Prostate gland (tissue), 2 donors: ENCODE measurements at places on chromosomes 12 and 14.

DNA sequence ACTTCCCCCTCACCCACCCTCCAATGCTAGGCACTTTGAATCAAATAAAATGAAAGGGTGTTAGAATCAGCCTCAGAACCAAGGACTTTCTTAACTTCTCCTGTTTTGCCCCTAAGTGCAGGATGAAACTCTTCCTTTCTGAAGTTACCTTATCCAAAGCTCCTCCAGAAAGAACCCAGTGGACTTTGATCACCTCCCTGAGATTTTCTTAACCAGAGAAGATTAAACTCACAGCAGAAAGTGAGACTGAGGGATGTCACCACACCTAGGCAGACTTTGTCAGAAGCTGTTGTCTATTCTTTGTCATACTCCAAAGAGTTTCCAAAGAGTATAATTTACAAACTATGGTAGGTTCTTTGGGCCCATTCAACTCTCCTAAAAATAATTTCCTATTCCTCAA is 14.2 kb upstream of the RNASE3 start:
- no peaks in the 10 kb centered on the region for H3K36me3 ChIP-seq
- H3K27me3 ChIP-seq = no peaks in the 10 kb centered on the region
- H3K4me3 ChIP-seq = no peak overlapping the region
- no peak for DNase-seq
- no peaks in the 10 kb centered on the region for H3K4me1 ChIP-seq

DNA sequence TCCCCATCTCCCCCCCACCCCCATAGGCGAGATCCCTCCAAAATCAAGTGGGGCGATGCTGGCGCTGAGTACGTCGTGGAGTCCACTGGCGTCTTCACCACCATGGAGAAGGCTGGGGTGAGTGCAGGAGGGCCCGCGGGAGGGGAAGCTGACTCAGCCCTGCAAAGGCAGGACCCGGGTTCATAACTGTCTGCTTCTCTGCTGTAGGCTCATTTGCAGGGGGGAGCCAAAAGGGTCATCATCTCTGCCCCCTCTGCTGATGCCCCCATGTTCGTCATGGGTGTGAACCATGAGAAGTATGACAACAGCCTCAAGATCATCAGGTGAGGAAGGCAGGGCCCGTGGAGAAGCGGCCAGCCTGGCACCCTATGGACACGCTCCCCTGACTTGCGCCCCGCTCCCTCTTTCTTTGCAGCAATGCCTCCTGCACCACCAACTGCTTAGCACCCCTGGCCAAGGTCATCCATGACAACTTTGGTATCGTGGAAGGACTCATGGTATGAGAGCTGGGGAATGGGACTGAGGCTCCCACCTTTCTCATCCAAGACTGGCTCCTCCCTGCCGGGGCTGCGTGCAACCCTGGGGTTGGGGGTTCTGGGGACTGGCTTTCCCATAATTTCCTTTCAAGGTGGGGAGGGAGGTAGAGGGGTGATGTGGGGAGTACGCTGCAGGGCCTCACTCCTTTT is 2.7 kb downstream of the GAPDH start:
- no peak overlapping the region for H3K4me3 ChIP-seq
- H3K36me3 ChIP-seq = peaks cover 5% of the 10 kb centered on the region
- H3K27me3 ChIP-seq = no peaks in the 10 kb centered on the region
- DNase-seq = no peak
- H3K4me1 ChIP-seq = peaks cover 12% of the 10 kb centered on the region
- H3K27ac ChIP-seq = peak overlapping the region; percentile 65

DNA sequence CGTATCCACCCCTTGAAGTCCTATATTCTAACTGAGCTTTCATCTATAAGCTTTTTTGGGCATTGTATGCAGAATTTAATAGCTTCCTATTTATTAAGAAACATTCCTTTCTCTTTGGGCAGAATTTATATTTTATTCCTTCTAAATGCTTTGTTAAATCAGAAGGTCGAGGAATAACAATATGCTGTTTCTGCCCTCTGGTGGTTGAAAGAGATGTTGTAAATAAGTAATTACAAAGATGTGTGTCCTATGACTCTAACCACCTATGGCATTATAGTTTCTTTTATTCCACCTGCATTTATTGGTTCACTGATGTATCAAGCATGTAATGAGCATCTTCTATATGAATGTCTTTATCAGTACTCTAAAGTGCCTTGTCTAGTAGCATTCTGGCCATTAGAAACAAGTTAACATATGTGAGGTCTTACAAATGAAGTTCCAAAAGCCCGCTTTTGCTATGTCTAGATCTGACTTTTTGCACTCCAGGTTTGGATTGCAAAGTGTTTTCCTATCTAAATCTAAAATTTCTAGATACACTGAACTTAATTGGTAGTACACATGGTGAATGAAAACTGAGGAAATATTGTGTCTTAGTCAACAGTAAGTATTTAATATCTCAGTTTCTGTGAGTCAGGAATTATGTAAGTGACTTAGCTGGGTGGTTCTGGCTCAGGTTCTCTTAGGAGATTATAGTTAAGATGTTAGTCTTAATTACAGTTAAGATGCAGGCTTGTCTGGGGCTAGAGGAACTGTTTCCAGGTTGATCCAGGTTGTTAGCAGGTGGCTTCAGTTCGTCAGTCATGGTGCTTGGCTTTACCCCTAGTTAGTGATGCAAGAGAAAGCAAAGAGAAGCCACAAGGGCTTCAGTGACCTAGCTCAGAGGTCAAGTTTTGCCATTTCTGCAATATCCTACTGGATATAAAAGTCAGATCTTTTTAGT is 57.5 kb downstream of the PLEKHA5 start:
- no peaks in the 10 kb centered on the region for H3K36me3 ChIP-seq
- no peaks in the 10 kb centered on the region for H3K4me1 ChIP-seq
- H3K4me3 ChIP-seq = no peak overlapping the region
- peak; percentile 29 for DNase-seq
- H3K27ac ChIP-seq = no peak overlapping the region

DNA sequence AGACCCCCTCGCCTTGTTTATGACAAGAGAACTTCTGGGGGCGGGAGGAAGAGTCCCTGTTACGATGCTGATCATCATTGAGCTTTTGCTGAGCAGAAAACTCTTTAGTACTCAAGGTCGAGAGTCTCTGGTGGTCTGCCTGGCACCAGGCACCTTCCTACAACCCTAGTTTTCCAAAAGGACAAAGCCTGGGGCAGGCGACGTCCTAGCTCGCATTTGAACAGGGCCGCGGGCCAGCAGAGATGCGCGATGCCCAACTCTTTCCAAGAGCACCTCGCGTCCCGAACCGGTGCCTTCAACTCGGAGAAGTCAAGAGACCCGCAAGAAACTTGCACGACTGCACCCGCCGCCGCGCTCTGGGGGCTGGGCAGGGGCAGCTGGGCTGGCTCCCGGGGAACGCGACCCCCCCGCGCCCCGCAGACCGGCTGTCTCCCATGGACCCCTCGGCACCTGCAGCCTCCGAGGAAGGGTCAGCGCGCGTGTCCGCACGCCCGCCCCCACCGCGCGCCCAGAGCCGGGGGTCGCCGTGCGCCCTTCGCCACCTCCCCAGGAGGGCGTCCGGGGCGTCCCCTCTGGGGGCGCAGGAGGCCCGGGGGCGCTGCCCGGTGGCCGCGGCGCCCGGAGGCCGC is 377 bp upstream of the BCL7A start:
- H3K36me3 ChIP-seq = no peaks in the 10 kb centered on the region
- H3K27me3 ChIP-seq = no peaks in the 10 kb centered on the region
- peak; percentile 29 for DNase-seq
